Hepatocyte (in vitro differentiated cells): ENCODE measurements at places on chromosomes 6 and 20. TPM values are rescaled to one million over a fixed set of nuclear protein-coding genes. Genes with fewer than 3 reads are reported as not detected.
A peak's percentile ranks its signal among the peaks of the same experiment; 100 is the strongest.

The TBXT gene
- 0.13 TPM in 1 of 2 replicates, not detected in the other for polyA plus RNA-seq

DNA sequence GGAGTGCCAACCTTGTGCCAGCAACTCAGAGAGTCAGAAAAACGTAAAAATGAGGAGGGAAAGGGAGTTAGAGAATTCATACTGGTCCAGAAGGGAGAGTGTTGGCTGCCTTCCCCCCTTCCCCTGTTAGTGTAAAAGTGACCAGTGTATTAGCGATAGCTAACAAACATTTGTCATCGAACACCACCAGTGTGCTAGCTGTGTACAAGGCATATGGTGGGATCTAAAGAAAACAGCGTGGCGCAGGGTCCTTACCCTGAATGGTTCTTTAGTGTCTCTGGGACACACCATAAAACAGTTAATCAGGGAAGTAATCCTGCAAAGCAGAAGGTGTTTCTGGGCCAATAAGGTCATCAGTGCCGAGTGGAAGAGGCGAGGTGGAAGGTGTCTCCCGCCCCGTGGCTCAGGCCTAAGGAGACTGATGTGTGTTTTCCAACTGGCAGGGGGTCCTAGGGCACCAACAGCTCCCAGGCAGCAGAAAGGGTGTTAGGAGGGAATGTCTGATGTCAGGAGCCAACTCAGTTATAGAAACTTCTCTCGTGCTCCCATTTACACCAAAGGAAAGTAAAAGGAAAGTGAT, 91.9 kb downstream of the TCP11 start:
- H3K4me3 ChIP-seq = no peak overlapping the region
- peaks cover 84% of the 10 kb centered on the region for H3K4me1 ChIP-seq
- no peaks in the 10 kb centered on the region for H3K36me3 ChIP-seq
- no peak for DNase-seq
- H3K27ac ChIP-seq = peak overlapping the region; percentile 93

GRCh38 chr6:53107091-53107490, 41.5 kb downstream of the GCM1 start:
- H3K4me3 ChIP-seq = no peak overlapping the region
- H3K36me3 ChIP-seq = no peaks in the 10 kb centered on the region
- peaks cover 11% of the 10 kb centered on the region for H3K4me1 ChIP-seq
- H3K27me3 ChIP-seq = no peaks in the 10 kb centered on the region
- no peak for DNase-seq
- no peak overlapping the region for H3K27ac ChIP-seq

DNA sequence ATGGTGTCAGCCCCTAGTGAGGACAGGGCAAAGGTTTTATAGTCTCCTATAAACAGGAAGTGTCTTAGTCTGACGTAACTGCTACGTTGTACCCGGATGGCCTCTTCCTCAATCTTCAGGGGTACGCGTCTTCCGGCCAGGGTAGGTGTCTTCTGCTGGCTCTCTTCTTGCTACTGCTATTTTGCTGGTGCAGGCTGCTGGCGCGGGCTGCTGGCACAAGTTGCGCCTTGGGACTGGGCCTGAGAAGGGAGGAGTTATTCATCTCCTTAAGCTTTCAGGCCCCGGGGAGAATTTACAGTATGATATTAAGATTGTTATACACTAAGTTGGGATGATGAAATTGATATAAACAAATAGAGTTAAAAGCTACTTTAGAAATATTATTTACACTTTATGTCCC, 74.4 kb downstream of the HDGFL1 start:
- H3K36me3 ChIP-seq = no peaks in the 10 kb centered on the region
- H3K27ac ChIP-seq = no peak overlapping the region
- no peaks in the 10 kb centered on the region for H3K27me3 ChIP-seq
- no peak for DNase-seq
- no peaks in the 10 kb centered on the region for H3K4me1 ChIP-seq
- no peak overlapping the region for H3K4me3 ChIP-seq

DNA sequence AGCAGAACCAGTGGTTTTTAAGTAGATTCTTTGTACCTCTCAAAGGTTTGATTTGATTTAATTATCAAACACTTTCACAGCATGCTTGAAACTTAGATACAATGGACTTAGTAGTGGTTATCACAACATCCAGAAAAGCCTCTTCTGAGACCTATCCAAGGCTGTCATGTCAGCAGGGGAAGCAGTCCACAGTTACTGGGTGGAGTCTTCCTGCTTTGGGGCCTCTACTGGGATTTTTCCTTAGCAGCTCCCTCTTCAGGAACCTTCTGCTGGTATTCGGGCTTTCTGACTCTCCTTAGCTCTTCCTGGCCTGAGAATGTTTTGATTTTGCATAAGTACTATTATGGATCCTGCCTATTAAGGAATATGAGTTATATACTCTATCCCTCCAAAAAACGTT, 36.0 kb downstream of the ARFGEF2 start:
- H3K4me1 ChIP-seq = peaks cover 4% of the 10 kb centered on the region
- no peak overlapping the region for H3K4me3 ChIP-seq
- no peaks in the 10 kb centered on the region for H3K36me3 ChIP-seq
- peak overlapping the region; percentile 51 for H3K27ac ChIP-seq
- no peak for DNase-seq
